ENCODE measurements at places on chromosomes 5 and 9.

DNA sequence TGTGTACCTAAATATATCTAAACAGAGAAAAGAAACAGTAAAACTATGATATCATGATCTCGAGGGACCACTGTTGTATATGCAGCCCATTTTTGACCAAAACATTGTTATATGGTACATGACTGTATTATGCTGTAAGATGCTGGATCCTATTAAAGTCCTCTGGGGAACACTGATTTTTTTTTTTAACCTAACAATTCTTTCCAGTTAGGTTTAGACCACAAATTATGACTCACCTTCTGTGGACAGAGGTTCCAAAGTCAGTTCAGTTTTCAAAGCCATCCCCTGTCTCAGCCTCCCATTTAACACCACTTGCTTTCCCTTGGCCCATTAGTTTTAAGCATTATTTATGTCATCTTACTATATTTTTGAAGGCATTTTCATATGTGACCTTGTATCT is 27.1 kb downstream of the TRMO start:
- DNase-seq: no peak

DNA sequence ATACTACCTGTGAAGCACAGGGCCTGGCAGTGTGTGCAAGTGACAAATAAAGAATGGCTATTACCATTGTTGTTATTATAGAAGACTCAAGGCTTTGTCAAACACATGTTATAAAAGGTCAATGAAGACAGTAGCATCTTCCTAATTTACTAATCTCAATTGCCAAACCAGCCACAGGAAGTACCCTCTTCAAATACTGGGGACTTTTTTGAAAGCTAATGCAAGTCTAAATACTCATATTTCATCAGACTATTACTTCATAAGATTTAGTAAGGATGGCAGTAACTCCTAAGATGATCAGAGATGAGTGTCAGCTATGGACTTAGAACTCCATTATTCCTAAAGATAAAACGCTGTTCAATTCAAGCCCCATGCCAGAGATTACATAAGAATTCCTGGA is 43.0 kb downstream of the GNAQ start:
- DNase-seq: no peak

DNA sequence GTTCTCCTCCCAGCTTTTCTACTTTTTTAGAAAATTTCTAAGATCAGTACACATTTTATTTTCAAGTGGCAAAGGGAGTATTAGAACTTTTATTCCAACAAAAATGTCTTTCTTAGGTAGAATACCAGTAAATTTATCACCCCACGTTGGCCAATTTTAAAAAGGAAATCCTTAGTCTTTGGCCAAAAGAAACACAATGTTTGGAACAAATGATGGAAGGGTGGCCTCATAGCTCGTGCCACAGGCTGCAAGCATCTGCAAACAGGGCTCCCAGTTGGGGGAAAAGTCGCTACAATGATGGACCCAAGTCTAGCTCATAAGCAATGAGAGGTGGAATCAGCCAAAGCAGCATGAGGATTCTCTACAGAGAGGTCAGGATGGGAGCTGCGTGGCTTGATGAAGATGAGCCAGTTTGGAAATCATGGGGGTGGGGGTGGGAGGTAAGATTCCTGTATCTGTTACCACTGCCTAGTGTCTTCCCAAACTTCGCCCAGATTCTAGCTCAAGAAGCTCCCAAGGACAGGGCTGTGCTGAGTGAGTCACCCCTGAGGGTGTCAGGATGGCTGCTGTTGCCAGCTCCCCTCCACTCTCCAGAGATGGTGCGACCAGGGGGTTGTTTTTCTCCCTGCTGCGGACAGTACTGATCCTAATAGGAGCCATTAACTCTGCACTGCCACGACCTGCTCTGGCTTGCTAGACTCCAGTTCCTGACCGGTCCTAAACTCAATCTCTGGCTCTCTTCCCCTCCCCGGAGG is 75.6 kb downstream of the DCP2 start:
- no peak for DNase-seq

GRCh38 chr5:112419986-112420864 is 1.1 kb upstream of the EPB41L4A start:
- peak; percentile 69 for DNase-seq

DNA sequence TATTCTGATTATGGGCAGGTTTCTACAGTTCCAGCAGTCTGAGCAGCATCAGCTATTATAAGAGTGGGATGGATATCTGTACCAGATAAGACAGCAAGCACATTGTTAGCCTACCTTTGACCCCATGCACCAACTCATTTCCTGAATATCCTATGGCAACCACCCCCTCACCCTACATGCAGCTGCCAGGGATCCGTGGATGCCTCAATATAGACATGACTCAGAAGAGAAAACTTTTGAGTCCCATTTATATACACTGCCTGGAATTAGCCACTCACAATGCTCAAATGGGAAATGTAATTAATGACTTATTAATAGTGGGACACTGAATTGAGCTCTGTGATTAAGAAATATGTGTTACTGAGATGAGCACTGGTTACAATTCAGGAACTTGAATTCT is 124.4 kb downstream of the SSBP2 start:
- no peak for DNase-seq

DNA sequence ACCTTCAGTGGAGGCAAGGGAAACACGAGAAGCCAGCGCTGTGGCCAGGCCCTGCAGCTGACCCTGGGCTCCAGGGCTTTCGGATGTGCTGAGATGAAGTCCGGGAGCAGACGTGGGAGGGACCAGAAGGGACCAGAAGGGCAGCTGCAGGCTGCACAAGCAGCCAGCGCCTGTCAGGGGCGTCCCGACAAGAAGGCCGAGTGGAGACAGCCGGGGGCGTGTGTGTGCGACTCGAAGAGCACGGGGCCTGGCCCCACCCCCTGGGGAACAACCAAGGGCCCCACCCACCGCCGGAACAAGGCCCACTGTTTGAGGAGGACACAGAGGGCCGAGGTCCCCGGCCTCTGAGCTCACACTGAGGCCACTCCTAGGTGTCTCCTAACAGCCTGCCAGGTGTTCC is 31.4 kb downstream of the SLC12A7 start:
- no peak for DNase-seq

- DNase-seq: peak; percentile 80
These were observed 21.5 kb downstream of the BTF3 start for GRCh38 chr5:73519531-73520283.

DNA sequence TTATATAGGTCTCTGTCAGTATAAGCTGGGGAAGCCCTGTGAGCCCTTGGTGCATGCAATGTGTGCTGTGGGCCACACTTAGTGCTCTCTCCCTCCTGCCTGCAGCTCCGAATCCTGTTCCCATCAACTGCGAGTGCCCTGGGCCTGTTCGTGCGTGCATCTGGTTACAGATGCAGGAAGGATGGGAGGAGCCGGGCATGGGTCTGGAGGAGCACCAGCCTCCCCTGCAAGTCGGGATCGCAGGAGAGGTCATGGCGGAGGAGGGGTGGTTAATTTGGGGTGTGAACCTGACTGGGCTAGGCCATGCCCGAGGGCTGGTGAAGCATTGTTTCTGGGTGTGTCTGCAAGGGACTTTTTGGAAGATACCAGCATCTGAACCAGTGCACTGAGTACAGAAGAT is 274.6 kb upstream of the IRX4 start:
- no peak for DNase-seq

DNA sequence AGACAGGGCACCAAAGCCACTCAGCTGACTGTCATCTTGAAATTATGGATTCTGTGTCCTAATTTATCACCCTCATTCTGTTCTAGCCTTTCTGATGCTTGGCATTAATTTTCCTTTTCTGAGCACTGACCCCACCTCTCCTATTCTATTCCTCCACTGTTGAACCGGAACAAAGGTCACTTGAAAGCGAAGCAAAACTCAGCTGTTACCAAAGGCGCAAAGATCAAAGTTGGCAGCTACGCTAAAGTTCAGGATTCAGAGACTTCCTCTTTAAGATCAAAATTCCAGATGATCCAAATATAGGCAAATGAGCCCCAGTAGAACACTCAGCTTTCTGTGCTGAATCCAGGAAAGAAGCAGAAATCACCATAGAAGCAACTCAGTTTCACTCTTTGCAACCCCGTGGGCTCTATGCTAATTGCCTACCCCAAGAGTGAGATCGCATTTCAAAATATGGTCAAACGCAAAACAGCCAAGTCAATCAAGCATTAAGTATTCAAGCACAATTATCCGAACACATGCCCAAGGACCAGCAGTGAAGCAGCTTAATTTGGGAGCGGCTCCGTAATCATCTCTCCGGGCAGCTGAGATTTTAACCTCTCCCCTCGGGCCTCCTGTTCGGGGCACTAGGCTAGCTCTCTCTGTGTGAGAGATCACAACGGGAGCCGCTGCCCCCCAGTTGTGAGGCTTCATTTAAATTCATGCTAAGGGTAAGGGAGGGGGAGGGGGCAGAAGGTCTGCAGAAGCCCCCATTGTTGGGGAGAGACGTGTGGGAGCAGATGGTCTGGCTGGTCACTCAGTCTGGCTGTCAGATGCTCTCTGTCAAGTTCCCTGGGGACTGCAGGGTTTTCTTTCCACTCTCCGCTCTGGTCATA is 288.6 kb downstream of the ELAVL2 start:
- DNase-seq: no peak

GRCh38 chr5:144378681-144379080 is 208.0 kb downstream of the KCTD16 start:
- no peak for DNase-seq

- peak; percentile 55 for DNase-seq
These were observed 1.5 kb downstream of the SPAAR start for GRCh38 chr9:35910613-35911359.

GRCh38 chr9:123378025-123378424 is 22.0 kb downstream of the CRB2 start:
- no peak for DNase-seq

DNA sequence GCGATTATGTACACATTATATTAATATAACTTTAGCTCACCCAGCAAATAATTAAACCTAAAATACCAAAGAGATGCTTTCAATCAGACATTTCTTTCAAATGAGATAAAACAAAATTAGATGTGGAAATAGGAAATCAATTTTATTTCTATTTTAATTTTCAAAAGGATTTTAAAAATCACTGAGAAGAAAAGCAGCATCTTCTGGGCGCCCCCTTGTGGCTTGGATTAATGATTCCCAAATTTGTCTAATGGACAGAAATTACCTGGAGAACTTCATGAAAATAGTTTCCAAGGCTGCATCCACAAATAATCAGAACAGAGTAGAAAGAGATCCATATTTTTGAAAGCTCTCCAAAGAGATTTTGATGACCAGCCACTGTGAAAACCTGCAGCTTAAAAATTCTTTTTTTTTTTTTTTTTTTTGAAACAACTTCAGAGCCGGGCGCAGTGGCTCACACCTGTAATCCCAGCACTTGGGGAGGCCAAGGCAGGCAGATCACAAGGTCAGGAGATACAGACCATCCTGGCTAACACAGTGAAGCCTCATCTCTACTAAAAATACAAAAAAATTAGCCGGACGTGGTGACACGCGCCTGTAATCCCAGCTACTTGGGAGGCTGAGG is 50.9 kb upstream of the CEMIP2 start:
- DNase-seq: peak; percentile 32

- DNase-seq: no peak
These were observed 42.8 kb downstream of the MCCC2 start for GRCh38 chr5:71629950-71630349.

- DNase-seq: no peak
These were observed 364.6 kb upstream of the TRPC7 start for GRCh38 chr5:136729901-136730355.

- DNase-seq: no peak
These were observed 419.2 kb downstream of the PDE4D start for GRCh38 chr5:59474324-59474723.

DNA sequence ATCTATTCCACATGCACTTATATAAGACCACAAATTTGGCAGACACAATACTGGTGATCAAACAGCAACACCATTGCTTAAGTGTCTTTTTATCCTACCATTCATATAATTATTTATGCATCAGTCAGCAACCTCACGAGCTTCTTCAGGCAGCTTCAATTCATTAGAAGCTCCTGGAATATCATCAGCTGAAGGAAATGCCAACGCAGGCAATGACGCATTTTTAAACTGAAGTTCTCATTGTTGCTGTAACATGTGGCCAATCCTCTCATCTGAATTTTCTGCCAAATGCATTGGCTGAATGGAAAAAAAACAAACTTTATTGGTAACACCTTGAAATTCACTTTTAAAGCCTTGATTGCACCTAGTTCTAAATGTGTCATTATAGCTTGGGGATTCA is 376.4 kb upstream of the RGMB start:
- DNase-seq: no peak

DNA sequence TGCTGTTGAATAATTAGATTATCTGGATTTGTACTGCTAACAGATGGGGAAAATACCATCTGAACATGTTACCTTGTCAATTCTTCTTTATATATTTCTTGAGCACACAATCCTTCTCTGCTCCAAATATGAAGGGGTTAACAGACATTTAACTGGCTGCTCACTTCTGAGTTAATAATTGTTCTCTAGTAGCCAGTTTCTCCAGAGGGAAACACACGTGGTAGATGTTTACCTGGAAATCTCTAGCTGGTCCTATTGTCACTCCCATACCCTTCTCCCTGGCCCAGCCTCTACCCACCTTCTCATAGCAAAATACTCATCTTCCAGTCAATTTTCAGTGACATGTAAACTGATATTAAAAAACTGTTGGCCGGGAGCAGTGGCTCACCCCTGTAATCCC is 101.5 kb upstream of the ZNF462 start:
- no peak for DNase-seq

DNA sequence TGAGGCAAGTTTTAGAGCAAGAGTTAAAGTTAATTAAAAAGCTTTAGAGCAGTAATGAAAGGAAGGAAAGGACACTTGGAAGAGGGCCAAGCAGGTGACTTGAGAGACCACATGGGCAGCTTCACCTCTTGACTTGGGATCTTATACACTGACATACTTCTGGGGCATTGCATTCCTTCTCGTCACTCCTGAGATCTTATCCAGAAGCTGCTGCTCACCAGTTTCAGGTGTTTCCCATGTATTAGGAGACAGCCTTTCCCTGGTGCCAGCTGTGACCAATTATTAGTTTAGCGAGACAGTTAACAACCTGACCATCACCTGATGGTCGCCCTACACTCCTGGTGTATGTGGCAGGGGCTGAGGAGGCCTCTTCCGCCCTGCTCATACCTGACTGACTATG is 382.1 kb downstream of the KDM4C start:
- DNase-seq: no peak

GRCh38 chr5:154179846-154180710 is 10.5 kb upstream of the GALNT10 start:
- peak; percentile 36 for DNase-seq

- DNase-seq: no peak
These were observed 61.2 kb upstream of the CAMK4 start for GRCh38 chr5:111163000-111163399.

- DNase-seq: no peak
These were observed 51.1 kb downstream of the PDE6A start for GRCh38 chr5:149893403-149893931.

- no peak for DNase-seq
These were observed 17.1 kb downstream of the CD74 start for GRCh38 chr5:150395688-150395975.

DNA sequence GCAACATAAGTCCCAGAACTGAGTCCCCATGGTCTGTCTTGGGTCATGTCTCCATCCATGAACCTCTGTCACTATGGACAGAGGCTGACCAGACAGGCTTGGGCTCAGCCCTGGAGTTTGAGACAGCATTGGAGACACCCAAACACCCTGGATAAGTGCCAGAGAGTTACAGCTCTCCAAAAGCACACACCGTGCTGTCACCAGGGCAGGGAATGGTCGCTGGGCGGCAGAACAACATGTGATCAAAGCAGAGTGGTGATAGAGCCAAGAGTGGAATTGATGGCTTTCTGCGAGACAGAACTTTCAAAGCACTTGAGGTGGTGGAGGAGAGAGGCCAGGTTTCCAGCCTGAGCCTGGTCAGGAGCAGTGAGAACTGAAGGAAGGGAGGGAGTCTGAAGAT is 50.1 kb downstream of the DRD1 start:
- no peak for DNase-seq
